ENCODE measurements at places on chromosomes 4 and X. TPM values are rescaled to one million over a fixed set of nuclear protein-coding genes. Genes with fewer than 3 reads are reported as not detected.

CPE gene
- not detected for polyA plus RNA-seq

DNA sequence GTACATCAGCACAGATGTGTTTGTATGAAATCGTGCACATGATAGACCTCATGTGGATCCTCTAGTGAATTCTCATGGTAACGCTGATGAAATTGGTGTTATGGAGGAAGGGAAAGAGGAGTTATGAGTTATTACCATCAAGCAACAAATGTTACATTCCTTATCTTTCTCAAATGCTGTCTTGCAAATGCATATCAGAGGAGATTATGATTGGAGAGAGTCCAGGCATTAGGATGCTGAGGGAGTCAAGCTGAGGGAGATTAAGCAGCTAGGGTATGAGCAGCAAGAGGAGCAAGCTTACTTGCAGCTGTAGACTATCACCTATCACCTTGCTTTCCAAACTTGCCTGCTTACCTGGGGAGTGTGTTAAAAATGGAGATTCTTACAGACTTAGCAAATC, 36.8 kb upstream of the SFRP2 start:
- peaks cover 3% of the 10 kb centered on the region for H3K27me3 ChIP-seq
- no peaks in the 10 kb centered on the region for H3K4me1 ChIP-seq

- no peak overlapping the region for H3K4me3 ChIP-seq
- H3K36me3 ChIP-seq: no peaks in the 10 kb centered on the region
- peaks cover 8% of the 10 kb centered on the region for H3K27me3 ChIP-seq
- no peak for DNase-seq
- H3K27ac ChIP-seq: no peak overlapping the region
- no peaks in the 10 kb centered on the region for H3K4me1 ChIP-seq
Observed at GRCh38 chrX:33171041-33171440, 40.3 kb downstream of the DMD start.

- H3K4me3 ChIP-seq: no peak overlapping the region
- peaks cover 4% of the 10 kb centered on the region for H3K4me1 ChIP-seq
- H3K36me3 ChIP-seq: no peaks in the 10 kb centered on the region
- H3K27ac ChIP-seq: no peak overlapping the region
- peaks cover 11% of the 10 kb centered on the region for H3K27me3 ChIP-seq
Observed at GRCh38 chrX:120793098-120793497, 82.6 kb downstream of the CT47B1 start.

- H3K4me1 ChIP-seq: no peaks in the 10 kb centered on the region
- DNase-seq: no peak
- H3K27ac ChIP-seq: no peak overlapping the region
- no peak overlapping the region for H3K4me3 ChIP-seq
- H3K27me3 ChIP-seq: no peaks in the 10 kb centered on the region
Observed at GRCh38 chr4:186743261-186743660, 19.6 kb upstream of the FAT1 start.

Measured in immature natural killer cell (primary cell).